Stimulated activated CD8-positive, alpha-beta memory T cell treated with anti-CD3 and anti-CD28 coated beads, Interleukin-4, amount 100 ng/mL, for 4 hours (primary cell): ENCODE measurements at places on chromosomes 7 and 10.

DNA sequence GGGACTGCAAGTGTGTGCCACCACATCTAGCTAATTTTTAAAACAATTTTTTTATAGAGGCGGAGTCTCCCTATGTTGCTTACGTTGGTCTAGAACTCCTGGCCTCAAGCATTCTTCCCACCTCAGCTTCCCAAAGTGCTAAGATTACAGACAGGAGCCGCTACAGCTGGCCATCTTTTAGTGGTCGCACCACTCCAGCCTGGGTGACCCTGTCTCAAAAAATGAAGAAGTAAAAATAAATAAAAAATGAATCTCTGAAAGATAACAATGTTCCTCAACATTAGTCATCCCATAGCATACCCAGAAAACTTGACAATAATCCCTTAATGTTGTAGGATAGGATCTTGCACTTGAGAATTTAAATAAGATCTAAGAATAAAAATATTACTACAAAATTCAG, 18.2 kb downstream of the WBP1L start:
- no peak for DNase-seq

- DNase-seq = no peak
These were observed 37.2 kb downstream of the TMEM120A start for GRCh38 chr7:75957021-75957736.

DNA sequence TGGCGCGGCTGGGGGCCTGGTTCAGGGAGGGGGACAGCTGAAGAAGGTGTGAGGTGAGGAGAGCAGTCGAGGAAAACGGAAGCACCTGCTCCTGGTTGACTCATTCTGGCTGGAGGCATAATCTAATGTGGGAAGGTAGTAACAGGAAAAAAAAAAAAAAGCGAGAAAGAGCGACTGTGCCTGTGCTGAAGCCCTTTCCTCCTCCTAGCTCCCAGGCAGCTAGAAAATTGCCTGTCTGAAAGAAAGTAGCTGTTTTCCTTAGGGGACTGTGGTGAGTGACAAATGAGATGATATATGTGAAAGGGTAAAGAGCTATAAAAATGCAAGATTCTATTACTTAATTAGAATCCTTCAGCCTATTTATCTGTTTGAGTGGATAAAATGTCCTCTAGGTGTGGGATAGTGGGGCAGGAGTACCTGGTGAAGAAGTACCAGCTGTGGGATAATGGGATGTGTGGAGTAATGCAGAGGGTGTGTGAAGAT, 4.9 kb upstream of the MEST start:
- DNase-seq = no peak

GRCh38 chr10:79399223-79399831, 46.1 kb downstream of the ZCCHC24 start:
- DNase-seq = no peak

GRCh38 chr10:123784646-123785045, 107.0 kb downstream of the CPXM2 start:
- DNase-seq = no peak

DNA sequence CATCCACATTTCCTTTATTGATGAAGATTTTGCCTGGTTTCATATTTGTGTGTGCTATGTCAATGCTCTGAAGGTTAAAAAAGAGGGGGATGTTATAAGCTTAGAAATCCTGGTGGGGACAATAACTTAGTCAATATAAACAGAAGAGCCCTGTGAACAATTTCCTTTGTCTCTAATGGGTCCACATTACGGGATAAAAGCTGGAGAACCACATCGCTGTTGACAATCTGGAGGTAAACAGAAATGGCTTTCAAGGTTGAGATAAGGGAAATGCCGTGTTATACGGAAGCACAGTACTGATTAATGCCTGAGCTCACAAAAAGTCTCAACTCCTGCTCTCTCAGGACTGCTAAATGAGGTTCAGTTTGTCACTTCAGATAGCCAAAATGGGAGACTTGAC, 16.8 kb downstream of the ASAH2 start:
- DNase-seq = no peak

DNA sequence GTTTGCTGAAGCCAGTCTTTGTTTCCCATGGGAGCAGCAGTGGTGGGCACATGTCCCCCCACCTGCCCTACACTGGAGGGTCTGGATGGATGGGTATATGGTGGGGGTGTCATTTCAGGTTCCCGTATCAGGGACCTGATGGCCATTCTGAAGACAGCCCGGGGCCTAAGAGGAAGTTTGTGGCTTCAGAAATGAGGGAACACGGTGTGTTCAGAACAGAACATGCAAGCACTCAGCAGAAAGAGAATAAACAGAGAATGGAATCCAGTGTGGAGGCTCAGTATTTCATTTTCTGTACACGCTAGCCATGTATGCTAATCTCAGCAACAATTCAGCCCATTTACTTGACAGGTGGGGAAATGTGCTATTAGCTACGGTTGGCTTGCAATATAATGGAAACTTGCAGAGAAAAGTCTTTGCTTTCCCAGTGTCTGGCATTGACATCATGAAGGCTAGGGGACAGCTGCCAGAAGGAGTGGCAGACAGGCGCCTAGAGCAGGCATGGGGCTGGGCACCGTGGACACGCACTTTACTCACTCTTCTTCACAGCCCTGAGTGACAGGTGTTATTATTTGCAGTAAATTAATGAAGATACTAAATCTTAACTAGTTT, 98.6 kb downstream of the ELMO1 start:
- DNase-seq = no peak

- no peak for DNase-seq
These were observed 14.7 kb downstream of the CDNF start for GRCh38 chr10:14822879-14823755.

DNA sequence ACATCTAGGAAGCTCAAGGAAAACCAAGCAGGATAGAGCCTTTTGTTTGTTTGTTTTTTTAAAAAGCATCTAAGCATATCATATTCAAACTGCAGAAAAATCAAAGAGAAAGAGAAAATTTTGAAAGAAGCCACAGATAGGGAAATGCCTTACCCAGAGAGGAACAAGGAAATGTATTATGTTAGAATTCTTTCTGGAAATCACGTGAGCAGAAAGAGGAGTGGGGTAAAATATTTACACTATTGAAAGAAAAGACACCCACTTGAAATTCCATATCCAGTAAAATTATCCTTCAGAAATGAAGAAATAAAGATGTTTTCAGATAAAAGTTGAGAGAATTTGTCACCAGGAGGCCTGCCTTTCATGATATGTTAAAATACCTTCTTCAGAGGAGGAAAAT, 775.7 kb upstream of the IGFBP3 start:
- no peak for DNase-seq

DNA sequence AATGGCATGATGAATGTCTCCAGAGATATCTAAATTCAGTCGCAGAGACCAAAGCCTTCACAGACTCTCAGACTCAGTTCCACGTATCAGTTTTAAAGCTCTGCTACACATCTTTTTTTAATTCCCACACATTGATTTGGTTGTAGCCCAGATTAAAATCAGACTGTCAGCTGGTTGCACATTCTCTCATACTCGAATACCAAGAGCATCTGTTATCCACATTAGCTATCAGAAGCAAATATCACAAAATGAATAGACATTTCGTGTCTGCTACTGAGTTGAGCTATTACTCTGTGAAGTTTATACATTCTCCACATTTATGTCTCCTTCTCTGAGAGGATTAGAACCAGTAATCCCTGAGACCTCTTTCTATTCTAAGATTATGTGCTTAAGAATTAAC, 229.2 kb downstream of the GPAM start:
- DNase-seq = no peak

DNA sequence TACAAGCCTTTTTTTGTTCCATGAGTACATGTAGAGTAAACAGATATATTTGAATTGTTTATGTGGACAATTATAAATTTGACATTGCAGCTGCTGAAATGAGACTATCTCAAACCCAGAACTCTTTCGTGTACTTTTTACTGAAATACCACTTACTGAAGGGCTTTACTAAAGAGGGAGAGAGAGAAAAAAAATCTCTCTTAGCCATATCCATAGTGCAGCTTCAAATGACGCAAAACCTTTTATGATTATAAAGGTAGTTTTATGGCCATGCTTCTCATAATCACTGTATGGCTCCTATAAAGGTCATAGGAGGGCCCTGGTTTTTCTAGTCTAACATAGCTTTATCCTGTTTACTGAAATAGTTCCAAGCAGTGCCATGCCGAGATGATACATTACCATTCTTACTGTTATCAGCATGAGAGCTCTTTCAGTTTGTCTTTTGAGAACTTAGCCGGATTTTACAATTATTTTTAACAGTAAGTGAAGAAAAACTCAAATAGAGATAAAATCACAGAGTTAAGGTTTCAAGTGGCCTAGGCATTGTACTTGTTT, 35.1 kb downstream of the KCND2 start:
- DNase-seq = no peak

DNA sequence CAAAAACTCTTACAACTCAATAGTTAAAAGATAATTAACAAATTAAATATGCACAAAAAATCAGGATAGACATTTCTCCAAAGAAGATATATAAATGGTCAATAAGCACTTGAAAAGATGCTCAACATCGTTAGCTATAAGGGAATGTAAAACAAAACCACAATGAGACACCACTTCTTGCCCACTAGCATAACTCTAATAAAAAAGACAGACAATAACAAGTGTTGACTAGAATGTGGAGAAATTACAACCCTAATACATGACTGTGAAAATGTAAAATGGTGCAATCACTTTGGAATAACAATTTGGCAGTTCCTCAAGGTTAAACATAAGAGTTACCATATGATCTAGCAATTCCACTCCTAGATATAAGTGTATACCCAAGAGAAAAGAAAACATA, 74.3 kb upstream of the PCGF5 start:
- DNase-seq = no peak

GRCh38 chr10:85764108-85764507, 602.5 kb downstream of the GRID1 start:
- no peak for DNase-seq

GRCh38 chr10:123191886-123192285, 37.7 kb downstream of the BUB3 start:
- DNase-seq = no peak

DNA sequence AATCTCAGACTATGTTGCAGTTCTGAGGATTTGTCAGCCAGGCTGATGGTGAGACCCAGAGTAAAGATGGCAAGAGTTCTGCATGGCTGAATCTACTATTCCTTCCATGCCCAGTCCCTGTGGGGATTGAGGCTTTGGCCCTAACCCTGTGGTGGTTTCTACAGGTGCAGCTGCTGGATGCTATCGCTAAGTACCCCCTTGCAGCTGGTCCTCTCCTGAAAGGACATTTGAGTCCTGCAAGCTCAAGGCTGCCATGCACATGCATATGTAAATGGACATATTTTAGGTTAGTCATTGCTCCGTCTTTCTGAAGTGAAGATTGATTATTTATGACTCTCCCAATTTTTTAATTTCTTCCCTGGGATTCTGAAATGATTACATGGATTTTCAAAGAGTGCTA, 1122.2 kb upstream of the CELF2 start:
- no peak for DNase-seq

DNA sequence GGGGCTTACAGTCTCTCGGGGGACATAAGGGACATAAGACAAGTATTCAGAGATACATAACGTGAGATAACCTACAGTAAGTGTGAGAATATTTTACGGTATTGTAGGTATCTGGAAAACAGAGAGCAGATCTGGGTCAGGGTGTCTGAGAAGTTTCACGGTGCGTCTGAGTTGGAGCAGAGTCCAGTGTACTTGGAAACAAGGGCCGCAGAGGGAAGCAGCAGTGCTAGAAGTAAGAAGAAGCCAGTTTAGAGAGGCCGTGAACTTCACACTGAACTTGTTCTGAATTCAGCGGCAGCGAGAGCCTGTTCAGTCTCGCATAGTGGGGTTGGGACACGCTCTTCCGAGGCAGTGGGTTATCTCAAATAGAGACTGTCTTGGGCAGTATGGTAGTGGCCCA, 85.5 kb downstream of the TAF3 start:
- no peak for DNase-seq

- no peak for DNase-seq
These were observed 253.2 kb upstream of the INHBA start for GRCh38 chr7:41955893-41956675.

DNA sequence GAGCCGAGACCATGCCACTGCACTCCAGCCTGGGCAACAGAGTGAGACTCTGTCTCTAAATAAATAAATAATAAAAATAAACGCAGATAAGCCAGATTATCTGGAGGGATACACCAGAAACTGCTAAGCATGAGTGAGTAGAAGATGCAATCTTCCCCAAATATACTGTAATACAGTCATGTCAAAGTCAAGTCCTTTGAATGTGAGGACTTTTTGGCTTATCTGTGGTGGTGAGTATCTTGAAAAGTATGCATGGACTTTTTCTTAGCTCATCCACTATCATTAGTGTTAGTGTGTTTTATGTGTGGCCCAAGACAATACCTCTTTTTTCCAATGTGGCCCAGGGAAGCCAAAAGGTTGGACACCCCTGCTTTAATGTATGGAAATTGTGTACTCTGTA, 44.7 kb upstream of the PITRM1 start:
- DNase-seq = no peak
